ENCODE measurements at places on chromosomes 16 and 17. TPM values are rescaled to one million over a fixed set of nuclear protein-coding genes. Genes with fewer than 3 reads are reported as not detected.
A peak's percentile ranks its signal among the peaks of the same experiment; 100 is the strongest.

The MT1F gene
- not detected for total RNA-seq

The VAT1L gene
- total RNA-seq: not detected

DNA sequence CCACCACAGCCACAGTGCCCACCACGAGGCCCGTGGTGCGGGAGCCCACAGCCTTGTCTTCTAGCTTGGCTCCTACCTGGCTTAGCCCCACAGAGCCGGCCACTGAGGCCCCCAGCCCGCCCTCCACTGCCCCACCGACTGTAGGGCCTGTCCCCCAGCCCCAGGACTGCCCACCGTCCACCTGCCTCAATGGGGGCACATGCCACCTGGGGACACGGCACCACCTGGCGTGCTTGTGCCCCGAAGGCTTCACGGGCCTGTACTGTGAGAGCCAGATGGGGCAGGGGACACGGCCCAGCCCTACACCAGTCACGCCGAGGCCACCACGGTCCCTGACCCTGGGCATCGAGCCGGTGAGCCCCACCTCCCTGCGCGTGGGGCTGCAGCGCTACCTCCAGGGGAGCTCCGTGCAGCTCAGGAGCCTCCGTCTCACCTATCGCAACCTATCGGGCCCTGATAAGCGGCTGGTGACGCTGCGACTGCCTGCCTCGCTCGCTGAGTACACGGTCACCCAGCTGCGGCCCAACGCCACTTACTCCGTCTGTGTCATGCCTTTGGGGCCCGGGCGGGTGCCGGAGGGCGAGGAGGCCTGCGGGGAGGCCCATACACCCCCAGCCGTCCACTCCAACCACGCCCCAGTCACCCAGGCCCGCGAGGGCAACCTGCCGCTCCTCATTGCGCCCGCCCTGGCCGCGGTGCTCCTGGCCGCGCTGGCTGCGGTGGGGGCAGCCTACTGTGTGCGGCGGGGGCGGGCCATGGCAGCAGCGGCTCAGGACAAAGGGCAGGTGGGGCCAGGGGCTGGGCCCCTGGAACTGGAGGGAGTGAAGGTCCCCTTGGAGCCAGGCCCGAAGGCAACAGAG, 10.5 kb downstream of the VASN start:
- DNase-seq: no peak

DNA sequence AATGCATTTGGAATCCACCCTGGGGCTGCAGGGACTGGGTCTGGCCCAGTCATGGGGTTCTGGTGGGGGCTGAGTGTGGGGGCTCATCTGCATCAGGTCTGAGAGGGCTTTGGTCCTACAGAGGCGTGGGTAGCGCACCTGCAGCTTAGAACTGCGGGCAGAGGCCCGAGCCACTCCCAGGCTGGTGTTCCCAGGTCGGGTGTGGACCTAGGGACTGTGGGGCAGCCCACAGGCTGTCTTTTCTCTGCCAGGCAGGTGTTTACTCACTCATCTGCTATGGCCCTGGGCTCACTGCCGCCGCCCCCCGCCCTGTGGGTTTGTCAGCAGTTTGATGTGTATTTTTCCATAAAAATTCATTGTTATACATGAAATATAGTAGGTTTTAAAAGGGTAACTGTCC, 27.0 kb upstream of the DOC2B start:
- no peak for DNase-seq

- no peak for DNase-seq
Observed at GRCh38 chr16:30605158-30605557, 5.0 kb downstream of the ZNF689 start.

- peak; percentile 48 for DNase-seq
Observed at GRCh38 chr17:34314279-34314678, 5.0 kb upstream of the CCL8 start.

DNA sequence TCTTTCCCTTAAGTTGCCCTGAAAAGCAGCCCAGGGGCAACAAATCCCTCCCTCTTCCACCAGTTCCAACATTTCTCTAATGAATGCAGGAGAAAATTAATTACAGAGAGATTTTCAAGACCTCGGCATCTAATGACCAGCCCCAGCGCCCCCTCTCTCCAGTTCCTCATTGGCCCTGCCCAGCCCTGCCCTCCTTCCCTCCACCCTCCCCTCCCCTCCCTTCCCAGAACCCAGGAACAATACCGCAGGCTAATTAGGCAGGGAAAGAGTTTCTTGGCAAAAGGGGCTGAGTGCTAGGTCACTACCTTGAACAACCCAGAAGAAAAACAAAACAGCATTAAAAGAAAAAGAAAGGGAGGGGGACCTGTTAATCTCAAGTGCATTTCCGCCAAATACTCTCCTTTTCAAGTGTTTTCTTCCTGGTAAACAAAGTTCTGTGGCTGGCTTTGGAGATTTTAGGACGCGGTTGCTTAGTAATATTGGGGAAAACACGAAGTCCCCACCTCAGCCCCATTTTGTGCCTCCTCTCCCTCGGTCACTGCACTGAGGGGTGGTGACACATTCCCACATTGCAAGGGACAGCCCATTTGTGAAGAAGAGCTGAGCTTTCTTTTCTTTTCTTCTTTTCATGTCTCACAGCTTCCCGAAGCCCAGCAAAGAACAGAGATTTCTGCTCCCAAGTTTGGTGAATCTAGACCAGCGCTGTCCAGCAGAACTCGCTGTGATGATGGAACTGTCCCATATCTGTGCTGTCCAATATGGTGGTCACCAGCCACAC, 215.4 kb downstream of the SOX9 start:
- DNase-seq: no peak

GRCh38 chr16:31764103-31764502, 109.5 kb upstream of the ZNF267 start:
- DNase-seq: no peak

DNA sequence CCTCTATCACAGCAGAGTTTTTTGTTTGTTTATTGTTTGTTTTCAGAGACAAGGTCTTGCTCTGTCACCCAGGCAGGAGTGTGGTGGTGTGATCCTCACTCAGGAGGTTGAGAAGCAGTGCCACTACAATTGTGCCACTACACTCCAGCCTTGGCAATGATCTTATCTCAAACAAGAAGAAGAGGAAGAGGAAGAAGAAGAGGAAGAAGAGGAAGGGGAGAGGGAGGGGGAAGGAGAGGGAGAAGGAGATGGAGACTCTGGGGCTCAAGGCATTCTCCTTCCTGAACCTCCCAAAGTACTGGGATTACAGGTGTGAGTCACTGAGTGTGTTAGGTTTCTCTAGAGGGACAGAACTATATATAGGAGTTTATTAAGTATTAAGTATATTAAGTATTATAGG, 17.1 kb upstream of the C17orf58 start:
- DNase-seq: no peak
